ENCODE measurements at places on chromosomes 13 and 19.

DNA sequence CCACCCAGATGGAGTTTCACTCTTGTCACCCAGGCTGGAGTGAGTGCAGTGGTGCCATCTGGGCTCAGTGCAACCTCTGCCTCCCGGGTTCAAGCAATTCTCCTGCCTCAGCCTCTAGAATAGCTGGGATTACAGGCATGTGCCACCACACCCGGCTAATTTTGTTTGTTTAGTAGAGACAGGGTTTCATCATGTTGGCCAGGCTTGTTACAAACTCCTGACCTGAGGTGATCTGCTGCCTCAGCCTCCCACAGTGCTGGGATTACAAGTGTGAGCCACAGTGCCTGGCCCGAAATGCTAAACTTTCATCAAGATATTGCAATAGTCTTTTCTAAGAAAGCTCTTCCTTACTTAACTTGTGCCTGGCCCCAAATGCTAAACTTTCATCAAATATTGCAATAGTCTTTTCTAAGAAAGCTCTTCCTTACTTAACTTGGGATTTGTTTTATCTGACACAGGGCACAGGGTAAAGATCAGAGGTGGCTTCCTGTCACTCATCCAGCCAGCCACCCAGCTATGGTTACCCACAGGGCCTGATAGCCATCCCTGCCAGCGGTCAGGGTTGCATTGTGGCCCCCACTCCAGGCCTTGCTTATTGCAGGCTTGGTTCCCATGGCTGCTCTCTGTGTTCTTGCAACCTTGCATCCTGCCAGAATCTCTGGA is 352.3 kb upstream of the TMTC4 start:
- DNase-seq: no peak

GRCh38 chr13:96492766-96493165 is 402.9 kb downstream of the HS6ST3 start:
- DNase-seq: no peak

DNA sequence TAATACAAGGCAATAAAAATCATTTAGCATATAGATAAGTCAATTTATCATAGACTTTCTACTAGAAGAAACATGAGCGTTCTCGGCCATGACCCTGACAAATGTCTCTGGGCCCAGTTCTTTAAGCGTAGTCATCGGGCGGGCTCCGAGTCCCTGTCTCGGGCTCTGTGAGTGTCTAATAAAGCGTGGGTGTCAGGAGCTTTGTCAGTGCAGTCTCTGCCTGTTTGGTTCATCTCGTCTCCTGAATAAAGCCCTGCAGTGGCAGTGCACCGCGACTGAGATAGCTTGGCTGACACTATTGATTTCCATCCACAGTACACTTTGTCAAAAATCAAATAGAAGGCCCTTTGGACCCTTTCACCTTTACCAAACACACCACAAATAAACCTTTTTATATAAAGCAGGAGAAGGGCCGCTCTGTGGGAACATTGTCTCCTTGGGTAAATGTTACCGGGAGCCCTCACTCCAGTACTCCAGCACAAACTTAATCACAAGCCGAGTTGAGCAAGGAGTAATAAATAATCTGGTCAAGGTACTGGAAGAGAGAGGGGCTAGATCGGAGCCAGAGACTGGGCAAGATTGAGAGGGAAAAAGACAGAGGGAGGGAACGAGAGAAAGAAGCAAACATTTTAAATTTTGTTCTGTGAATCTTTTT is 368.2 kb upstream of the TSHZ3 start:
- no peak for DNase-seq

DNA sequence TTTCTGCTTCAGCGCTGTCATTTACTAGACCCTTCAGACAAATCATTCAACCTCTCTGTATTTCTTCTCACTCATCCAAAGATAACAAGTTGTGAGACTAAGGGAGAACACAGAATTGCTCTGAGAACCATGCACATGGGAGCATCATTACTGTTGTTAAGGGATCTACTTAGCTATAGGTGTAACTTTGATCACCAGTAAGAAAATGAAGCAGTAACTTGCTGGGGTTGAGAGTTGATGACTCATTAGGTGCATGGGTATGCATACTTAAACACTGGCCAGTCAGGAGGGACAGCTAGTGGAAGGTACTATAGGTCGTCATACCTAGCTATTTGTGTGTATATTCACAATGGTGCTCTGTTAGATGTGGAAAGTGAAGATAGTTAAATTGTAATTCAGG is 61.5 kb downstream of the B3GLCT start:
- no peak for DNase-seq

DNA sequence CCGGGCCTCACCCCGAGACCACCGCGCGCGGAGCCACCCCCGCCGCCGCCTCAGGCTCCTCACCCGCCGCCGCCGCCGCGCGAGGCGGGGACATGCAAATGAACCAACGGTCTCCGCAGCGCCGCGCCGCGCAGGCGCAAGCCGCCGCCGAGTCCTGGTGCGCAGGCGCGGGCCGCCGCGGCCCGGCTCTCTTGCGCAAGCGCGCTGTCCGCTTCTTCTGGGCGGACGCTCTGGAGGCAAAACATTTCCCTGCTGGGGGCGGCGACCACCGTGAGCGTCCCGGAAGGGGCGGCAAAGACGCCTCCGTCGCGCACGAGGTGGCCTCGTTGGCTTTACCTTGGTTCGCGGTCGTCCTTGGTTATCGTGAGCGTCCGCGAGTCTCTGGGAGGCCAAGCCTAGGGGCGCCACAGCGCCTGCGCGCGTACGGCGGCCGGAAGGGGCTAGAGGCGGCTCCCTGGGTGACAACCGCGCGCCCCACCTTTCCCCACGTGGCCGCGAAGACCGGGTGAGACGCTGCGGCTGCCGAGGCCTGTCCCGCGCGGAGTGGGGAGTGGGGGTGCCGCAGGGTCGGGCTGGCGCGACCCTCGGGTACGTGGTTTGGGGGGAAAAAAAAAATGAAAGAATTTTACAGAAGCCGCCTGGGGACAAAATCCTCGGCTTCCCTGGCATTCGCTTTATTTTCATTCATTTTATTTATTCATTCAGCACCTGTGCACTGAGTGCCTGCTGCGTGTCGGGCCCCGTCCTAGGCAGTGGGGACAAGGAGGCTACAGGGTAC is at the start of the genes ARMC6 and SUGP2:
Gene ARMC6 (plus strand): TSS at position 178 of the 778 bp plus-strand sequence. CDS start 607 bp downstream, outside the sequence.
Gene SUGP2 (minus strand): TSS at position 92 of the 778 bp plus-strand sequence. CDS start 2,446 bp downstream, outside the sequence.
- DNase-seq: peak; percentile 81

GRCh38 chr13:23695196-23695595 is 125.0 kb downstream of the TNFRSF19 start:
- no peak for DNase-seq

Measured in T follicular helper cell (primary cell).